ENCODE measurements at places on chromosomes 3 and 15.

DNA sequence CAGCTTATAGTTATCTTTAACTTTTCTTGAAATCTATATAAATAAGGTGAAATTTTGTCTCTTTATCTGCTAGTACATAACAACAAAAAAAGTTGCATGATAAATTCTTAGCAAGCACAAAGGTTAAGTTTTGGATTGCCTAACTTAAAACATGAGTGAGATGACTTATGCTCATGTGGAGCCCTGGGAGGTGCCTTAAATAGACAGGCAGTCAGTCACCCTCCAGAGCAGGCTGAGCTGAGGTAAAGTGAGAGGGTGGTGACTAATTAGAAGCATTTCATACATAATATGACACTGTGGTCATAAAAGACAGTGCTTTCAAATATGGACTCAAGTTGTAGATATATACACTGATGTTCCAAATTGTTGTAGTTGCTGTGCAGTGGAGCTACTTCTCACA lies 14.6 kb upstream of the MME start:
- DNase-seq = no peak

GRCh38 chr3:48194446-48195071 lies 6.3 kb upstream of the CDC25A start:
- DNase-seq = peak; percentile 24

DNA sequence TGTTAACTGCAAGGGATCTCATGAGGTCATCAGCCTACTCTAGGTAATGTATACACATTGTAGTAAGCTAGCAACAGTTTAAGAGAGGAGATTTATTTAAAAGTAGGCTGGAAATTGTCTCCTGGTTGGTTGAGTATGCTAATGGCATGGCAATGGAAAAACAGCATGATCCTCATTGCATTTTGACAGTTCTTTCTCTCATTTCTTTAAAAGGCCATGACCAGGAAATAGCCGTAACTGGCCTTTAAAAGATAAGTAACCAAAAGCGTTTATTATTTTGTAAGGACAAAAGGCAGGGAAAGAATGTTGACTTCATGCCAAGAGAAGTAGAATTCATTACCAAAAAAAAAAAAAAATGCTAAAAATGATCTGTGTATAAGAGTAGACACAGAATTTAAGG lies 310.3 kb downstream of the FGF12 start:
- DNase-seq = no peak

DNA sequence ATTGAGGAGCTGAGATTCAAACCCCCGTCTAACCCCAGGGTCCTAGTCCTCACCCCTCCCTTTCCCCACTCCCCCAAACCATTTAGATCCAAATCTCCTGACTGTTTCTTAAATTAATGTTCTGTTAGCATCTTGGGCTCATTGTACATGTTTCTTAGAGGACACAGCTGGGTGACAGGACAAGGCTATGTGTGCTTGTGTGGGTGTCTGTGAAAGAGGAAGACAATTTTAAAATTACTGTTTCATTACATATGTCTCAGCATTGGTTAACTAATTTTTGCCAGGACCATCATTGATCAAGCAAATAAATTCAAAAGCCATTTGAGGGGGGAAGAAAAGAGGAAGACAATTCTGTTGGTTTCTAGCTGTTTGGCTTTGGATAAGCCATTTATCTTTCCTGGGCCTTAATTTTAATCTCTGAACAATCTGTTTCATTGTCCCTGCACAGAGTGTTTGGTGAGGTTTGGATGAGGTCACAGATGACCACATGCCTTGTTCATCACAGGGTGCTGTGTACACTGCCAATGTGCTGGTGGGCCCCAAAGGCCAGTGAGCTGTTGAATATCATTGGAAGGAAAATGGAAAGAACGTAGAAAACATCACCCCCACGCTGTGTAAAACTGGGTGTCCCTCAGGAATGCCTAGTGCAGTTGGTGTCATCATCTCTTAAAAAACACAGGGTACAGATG lies 51.9 kb downstream of the RPLP1 start:
- DNase-seq = no peak

DNA sequence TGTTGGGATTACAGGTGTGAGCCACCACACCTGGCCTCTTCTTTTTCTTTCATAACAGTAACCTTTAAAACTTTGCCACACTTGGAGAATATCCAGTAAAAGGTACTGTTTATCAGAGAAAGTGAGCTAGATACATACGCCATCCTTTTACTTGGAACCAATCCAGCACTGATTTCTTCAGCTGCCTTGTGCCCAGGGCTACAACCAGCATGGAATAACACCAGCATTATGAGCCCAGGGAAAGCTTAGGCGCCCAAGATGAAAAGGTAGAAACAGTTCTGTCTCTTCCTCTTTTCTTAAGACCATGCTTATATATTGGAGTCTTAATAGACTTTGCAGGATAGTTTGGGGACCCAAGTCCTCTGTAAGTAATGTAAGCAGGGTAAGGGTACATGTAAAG lies 8.4 kb downstream of the SKIC8 start:
- DNase-seq = no peak

DNA sequence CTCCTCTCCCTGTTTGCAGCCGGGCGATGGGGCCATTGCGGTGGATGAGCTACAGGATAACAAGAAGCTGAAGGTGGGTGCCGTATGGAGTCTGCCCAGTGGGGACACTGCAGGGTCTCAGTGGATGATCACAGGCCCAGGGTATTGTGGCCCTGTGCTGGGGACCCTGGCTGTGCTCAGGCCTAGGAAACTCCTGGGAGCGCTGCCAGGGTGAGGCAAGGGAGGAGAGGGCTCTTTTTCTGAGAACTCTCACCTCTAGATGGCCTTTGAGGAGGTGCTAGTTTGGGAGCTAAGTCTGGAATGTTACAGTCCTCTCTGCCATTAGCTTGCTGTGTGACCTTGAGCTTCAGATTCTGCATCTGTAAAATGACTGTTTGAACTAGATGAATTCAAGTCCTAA lies 16.4 kb downstream of the SLC24A1 start:
- DNase-seq = no peak

DNA sequence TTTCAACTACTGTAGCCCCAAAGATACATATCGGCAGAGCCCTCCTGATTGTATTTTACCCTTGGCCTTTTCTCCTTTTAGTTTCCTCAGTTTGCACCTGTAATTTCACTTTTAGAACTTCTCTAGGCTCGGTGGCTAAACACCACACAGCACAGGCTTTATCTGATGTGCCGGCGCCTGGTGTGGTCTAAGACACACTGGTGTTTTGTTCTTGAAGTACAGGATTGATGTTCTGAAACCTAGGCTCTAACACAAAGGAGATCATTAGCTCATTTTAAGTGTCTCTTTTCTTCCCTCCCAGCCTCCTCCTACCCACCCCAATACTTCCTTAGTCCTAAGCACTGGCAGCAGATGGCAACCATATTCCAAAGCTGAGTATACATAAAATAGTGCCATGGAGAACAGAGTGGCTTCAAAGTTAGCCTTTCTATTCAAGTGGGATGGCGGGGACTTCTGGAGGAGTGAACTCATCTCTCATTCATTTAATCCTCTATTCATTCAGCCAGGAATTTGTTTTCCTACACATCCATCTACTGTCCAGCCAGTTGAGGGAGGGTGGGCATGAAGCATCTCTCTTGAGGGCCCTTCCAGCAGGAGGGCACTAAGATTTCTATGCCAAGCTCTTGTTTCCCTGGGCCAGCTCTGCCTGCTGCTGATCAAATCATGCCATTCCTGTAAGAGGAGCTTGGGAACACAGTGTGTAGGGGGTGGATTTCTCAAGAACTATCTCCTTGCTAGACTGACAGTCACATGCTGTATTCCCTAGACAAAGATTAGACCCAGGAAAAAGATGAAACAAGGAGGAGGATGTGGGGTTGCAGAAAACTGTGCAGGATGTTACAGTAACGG lies 71.2 kb downstream of the TIGIT start:
- no peak for DNase-seq

DNA sequence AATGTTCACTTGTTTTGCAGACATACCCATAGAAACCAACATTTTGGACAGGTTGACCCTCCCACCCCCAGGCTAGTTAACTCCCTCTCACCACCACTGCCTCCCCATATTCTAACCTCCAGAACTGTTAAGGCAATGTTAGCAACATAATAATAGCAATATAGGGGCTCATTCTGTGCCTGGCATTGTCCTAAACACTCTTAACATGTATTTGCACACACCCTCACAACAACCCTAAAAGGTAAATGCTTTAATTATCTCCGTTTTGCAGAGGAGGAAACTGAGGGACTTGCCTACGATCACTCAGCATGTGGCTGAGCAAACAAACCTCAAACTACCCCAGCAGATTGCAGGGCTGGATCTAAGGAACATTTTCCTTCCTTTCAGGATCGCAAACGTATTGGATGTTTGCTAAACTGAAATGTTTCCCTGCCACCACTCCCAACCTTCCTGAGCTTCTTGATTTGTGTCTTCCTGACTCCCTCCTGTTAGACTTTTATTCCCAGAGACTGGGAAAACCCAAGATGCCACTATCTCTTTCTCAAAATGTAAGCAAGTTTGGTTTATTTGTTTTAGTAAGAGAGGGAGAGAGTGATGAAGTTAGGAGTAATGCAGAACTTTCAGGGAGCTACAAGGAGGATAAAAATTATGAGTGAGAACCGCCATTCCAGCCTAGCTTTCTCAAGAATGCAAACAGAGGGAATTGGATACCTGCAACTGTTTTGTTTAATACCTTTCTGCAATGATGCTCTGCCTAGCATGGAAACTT lies 1.3 kb downstream of the SCG5 start:
- DNase-seq = no peak

DNA sequence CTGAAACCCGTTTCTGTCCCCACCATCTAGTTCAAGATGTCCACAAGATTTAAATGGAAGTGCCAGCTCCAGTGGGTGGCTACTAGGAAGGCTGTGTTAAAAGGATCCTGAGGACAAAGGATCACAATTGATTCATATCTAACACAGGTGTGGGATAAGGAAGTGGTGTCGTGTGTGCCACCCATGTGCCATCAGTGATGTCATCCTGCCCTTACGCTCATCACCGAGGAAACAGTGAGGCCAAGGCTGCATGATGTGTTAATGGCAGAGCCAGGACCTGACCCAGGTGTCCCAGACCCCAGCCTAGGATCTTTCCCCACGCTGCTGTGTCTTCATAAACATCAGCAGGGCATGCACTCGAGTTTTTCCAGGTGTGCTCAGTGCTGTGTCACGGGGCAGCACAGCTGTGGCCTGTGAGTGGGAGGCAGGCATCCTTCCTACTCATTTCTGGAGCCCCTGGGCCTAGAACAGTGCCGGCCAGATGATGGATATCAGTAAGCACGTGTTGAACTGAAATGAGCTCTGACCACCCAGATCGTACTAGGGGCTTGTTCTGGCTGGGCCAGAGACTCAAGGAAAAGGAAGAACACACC lies 10.6 kb upstream of the TGM5 start:
- DNase-seq = no peak

GRCh38 chr15:92656089-92656488 lies 514 bp upstream of the FAM174B start:
- no peak for DNase-seq

- no peak for DNase-seq
Measured at GRCh38 chr15:76140074-76140464, 80.3 kb downstream of the TMEM266 start.

DNA sequence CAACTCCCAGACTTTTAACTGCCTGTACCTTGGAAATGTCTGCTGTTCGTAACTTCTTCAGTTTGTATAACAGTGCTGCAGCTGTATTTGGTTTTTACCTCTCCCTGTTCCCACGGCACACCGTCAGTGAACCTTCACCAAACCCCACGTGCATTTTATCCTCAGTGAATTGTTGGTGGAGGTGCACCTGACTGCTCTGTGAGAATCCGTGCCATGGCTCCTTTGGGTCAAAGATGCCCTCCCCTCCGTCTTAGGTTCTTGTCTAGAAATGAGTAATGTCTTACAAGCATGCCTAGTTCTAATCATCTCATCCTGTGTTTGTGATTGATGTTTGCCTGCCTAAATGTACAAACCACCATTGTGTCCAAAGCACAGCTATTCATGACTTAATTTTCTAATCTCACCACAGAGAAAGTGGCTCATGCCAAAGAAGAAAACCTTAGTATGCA lies 28.2 kb downstream of the TPM1 start:
- no peak for DNase-seq

GRCh38 chr3:28726840-28727239 lies 378.2 kb upstream of the AZI2 start:
- no peak for DNase-seq

DNA sequence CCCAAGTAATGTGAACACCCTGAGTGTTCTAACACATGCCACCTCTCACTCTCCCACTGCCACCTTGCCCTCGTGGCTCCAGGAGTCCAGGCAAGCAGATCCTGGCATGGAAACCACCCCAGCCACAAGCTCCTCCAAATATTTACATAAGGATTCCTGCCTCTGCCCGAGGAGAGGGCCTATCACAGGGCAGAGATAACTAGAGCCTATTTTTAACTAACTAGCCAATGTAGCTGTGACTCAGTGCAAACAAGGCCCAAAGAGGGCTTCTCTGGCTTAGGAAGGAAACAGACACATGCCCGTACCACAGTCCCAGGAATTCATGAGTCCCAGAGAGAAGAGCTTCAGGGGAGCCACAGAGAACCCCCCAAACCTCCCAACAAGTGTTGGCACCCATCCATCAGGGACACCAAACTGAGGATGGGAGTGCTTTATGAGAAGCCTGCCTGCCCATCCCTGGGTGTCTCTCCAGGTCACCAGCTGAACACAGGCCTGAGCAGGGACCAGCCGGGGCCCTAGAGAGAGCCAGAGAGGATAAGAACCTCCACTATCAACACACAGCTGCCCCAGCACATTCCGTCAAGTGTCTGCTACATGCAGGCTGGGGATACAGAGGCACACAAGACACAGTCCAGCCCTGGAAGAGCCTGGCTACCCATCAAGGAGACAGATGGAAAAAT lies 9.2 kb downstream of the FYCO1 start:
- no peak for DNase-seq

DNA sequence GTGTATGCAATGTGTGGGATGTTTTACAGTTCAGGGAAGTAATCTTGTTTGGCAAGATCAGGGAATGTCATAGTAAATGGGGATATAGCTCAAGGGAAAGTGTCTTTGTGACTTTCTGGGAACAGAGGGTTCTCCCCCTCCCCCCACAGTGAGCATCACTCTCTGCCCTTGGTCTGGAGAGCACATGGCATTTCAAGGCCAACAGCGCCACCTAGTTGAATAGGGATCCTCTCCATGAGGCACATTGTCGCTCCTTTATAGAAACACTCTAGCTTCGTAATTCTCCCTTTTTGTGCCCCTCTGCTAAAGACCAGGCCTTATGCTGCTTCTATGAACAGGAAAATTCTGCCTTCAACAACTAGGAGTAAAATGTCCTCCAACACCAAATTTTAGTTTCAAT lies 37.1 kb upstream of the ARNT2 start:
- DNase-seq = no peak

- DNase-seq = no peak
Measured at GRCh38 chr15:62287066-62287857, 122.2 kb upstream of the C2CD4B start.

DNA sequence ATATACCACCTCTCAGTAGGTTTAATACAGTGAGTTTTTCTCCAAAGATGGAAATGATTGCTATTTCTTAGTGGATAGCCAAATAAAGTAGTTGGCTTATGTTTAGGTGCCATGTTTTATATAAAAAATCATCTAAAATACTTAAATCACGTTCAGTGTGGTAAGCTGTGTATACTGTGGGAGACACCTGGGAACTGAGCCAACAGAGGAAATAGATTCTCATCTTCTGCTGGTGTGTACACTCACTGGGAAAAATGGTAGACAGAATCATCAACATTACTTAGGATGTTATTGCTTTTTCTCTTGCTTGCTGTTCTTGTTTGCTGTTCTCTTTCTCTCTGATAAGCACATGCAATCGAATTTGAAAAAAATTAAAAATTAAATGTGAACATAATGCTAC lies 112.6 kb upstream of the MB21D2 start:
- no peak for DNase-seq
